ENCODE measurements at places on chromosomes 7 and 10.
A peak's percentile ranks its signal among the peaks of the same experiment; 100 is the strongest.

DNA sequence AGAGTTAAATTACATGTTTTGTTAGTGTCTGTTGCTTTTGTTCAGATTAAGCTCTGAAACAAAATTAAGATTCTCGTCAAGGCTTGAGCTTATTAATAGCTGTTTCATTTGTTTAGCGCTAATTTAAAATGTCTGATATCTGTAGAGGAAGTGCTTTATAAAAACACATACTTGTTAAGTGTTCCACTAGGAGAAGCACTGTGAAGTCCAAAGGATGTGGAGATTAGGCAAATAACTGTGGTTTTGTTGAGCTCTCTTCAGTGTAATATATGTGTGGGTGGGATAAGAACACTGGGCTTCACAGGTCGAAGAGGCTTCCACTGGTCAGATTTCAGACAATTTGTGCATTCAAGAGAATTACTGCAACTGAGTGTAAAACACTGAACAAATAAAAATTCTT, 242.0 kb downstream of the AUTS2 start:
- DNase-seq: no peak

- no peak for DNase-seq
Observed at GRCh38 chr10:61294131-61294530, 159.1 kb downstream of the TMEM26 start.

- DNase-seq: no peak
Observed at GRCh38 chr7:17105701-17106100, 192.8 kb upstream of the AHR start.

DNA sequence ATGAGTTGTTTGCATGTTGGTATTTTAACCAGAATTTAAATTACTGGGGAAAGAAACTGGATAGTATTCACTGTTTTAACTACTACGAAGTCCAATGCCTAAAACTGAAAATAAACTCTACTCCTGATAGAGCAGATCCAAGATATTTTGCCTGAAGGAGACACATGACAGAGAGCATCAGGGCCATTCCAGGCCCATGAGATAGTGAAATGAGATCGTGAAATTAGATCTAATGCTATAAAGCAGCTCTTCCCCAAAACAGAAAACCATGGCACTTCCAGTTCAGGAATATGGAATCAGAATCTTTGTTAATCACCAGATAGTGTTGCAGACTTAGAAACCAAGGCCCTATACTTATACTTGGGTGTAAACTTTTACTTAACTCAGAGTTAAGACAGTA, 124.3 kb upstream of the CACNA2D1 start:
- no peak for DNase-seq

GRCh38 chr7:142774826-142775225, 4.1 kb downstream of the PRSS2 start:
- no peak for DNase-seq

GRCh38 chr10:8590518-8590917, 536.0 kb downstream of the GATA3 start:
- DNase-seq: no peak

DNA sequence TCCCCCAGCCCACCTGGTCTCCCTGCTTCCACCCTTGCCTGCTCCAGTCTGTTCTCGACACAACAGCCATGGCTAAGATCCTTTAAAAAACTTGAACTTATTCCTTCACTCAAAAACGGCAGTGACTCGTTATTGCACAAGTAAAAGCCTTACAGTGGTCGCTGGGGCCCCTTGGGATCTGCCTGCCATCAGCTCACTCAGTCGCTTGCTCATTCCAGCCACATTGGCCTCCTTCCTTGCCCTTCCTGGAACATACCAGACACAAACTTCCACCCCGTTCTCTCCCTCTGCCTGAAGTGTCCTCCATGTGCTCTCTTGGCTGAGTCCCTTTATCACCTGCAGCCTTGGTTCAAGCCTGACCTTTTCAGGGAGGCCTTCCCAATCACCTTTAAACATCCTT, 4.7 kb downstream of the CCNY start:
- no peak for DNase-seq

GRCh38 chr10:91665842-91666241, 33.0 kb upstream of the PPP1R3C start:
- DNase-seq: no peak

GRCh38 chr7:44390701-44391100, 65.3 kb upstream of the CAMK2B start:
- DNase-seq: peak; percentile 57

DNA sequence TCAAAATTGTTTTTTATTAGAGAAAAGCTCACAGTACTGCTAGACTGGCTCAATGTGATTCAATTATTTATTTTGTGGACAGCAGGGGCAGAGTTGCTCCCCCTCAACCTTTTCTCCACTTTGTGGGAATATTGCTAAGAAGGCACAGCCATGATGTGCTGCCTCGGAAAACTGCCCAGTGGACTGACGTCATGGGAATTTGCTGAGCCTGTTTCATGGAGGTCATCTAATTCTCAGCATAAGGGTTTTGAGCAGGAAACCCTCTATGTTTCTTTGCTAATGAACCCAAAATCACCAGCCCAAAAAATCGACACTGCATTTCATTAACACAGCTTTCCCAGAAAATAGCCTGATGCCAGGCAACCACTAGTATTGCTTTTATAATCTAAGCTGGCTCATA, 228.8 kb upstream of the FAM3C start:
- DNase-seq: no peak

DNA sequence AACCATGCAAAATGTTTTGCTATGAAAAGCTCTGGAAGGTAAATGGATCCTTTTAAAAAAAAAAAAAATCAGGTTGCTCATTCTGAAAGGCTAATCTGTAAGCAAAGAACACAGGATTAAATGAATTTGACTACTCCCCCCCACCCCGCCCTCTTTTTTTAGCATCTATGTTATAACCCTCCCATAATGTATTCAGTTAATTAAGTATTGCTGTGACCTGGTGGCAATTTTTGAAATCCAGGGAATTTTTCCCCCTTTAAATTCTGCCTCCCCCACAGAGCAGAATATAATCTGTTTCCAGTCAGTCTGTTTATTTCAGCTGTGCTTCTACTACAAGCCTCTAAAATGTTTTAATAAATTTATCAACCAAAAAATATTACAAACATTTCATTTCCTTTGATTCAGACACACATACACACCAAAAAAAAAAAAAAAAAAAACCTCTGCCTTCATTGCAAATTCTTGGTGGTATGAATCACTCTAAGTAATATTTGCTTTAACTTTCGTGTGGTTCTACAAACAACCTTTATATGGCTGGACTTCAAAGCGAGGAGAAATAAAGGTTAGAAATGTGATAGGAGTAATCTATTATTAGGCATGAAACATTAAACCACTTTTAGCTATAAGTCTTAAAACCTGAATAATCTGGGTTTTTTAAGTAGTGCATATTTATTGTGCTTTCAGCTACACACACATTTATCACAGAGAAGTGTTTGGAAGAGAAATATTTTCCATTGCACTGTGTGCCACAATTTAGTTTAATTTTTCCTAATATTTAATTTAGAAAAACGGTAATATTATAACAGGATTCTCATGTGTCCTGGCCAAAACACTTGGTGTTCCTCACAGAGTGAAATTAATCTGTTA, 64.4 kb upstream of the ARID5B start:
- DNase-seq: no peak

DNA sequence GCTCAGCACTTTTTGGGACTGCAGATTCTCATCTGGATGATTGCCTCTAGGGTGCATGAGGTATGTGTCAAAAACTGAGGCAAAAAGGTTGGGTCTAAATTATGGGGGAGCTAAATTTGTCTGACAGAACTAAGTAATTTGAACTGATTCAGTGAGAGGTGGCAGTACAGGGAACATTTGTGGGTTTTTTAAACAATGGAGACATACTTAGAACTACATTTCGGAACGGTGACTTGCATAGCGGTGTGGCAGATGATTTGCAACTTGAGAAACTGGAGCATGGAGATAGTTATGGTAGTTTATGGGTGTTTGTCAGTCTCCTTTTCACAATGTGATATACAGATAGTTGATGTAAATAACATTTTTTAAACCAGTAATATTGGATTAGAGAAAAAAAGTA, 14.6 kb downstream of the TBC1D12 start:
- no peak for DNase-seq

DNA sequence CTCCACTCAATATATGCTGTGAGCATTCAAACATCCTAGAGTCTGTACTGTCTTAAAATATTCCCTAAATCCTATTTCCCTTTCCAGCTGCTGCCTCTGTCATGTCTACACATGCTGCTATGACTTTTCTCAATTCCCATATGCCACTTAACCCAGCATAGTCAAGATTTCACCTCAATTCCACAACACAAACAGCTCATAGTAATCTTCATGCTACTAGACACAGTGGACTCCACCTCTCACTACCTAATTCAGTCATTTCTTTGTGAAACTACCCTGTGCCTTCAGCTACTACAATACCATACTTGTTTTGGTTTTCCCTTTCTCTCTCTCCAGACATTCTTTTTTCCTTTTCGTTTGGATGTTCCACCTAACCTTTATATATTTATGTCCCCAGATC, 45.5 kb downstream of the GSAP start:
- no peak for DNase-seq

DNA sequence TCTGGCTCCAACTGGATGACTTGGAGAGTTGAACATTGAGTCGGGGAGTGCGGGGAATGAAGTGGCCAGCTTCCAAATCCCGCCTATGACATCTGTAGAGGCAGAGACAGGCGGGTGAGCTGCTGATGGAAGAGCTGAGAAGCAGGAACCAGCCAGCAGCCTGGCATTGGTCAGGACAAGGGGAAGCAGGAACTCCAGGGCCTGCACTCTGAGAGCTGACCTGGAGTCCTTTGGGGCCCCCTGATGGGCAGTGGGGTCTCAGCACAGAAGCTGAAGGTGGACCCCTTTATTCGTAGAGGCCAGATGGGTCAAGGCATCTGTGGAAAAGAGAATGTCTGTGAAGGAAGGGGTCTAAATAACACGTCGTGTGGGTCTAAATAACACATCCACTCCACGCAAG, 57.0 kb downstream of the SEC61G start:
- DNase-seq: no peak

DNA sequence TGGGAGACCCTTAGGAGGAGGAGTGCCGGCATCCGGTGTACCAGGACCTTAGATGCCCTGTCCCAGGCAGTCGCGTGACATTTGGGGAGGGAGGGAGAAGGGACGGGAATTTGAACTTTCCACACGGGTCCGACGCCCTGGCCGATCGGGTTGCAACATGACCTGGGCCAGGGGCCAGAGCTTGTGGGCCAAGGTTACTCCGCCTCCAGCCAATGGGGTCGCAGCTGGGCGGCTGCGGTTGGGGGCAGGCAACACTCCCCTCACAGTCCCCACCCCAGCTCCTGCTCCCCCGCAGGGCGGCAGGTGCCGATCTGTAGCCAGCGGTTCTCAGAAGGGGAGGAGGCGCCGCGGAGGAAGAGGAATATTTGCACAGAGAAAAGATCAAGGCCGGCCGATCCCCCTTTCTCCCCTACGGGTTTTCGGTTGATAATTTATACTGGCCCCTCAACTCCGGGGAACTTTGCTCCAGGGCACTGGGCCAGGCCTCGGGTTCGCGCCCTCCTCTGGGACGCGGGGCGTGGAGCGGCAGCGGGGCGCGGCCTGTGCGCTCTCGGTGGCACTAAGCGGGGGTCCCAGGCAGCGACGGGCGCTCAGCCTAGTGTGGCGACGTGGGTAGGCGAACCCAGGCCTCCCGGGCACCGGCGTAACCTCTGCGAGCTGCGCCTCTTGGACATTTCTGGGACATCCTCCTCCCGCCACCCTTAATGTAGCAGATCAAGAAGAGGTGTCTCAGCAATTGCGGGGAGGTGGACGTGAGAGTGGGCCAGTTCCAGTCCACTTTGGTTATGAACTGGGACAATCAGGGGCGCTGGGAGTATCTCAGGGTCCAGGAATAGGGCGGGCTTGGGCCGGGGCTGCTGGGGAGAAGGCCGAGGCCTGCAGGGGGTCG, 1.2 kb downstream of the MLXIPL start:
- no peak for DNase-seq

DNA sequence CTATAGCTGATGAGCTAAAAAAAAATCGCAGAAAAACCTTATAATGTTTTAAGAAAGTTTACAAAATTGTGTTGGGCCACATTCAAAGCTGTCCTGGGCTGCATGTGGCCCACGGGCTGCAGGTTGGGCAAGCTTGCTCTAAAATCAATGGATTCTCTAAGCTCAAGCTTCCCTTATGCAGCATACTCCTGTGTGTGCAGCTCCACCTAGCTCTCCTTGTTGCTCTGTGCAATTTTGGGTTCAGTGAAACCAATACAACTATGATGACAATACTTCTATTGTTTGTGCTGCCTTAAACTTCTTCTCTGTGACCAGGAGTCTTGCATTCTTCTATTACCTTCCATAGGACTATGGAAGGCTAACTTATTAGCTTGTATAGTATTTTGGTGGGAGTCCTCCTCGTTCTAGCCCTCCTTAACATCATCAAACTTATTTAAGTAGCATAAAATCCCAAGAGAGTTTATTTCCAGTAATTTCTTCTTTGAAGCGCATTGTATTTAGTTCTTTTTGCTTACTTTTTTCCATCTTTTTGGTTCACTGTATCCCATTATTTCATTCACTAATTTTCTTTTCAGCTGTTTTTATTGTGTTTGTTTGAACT, 170.9 kb upstream of the SMIM30 start:
- DNase-seq: no peak

GRCh38 chr10:19683960-19684359, 132.3 kb upstream of the PLXDC2 start:
- no peak for DNase-seq

- no peak for DNase-seq
Observed at GRCh38 chr10:84429926-84430520, 101.6 kb downstream of the CCSER2 start.

- DNase-seq: no peak
Observed at GRCh38 chr10:9634466-9634865, 1383.2 kb upstream of the CELF2 start.

DNA sequence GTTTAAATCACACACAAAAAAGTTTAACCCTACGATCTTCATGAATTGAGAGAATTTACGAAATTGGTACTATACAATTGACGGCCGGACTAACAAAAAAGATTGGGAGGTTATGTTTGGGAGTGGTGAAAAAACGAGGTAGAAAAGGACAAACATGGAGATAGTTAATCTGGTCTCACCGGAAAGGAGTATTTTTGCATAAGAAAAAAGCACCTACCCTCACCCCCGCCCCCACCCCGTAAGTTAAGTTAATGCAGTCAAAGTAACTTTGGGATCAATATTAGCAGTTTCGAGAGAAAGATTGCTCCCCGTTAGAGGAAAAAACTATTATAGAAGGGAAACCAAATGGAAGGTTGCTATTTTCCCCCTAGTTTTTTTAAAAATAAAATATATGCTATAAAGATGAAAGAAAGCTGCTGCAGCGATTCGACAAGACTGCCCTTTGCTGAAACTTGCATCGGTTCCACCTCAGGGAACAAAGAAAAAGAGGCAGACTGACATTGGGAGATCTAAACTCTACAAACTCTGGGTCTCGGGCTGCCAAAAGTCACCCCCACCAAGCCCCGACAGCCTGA, 3.5 kb downstream of the SP8 start:
- DNase-seq: no peak

DNA sequence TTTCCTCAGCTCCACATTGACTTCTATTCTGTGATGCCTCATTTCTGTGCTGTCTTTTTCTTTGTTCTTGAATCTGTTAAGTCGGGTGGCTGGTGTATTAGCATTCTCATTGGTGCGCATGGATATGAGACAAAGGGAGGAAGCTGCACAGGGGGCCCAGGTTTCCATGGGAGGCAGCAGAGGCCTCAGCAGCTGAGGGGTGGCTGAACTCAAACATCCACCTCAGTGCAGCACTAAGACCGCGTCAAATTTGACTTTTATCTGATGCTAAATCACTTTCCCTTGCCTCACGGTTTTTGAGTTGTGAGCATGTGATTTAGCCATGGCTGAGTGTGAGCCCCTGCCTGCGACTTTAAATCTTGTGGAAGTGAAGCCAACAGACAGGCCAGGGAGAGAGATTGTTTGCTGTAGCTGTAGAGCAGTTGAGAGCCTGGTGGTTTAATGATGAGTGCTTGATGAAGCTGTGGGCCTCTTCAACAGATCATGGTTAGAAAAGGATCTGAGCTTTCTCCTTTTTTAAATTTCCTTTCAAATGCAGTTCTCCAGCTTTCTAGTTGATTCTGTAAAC, 193.3 kb upstream of the ZNF804B start:
- DNase-seq: no peak
